ENCODE measurements at places on chromosomes 5 and 9.

DNA sequence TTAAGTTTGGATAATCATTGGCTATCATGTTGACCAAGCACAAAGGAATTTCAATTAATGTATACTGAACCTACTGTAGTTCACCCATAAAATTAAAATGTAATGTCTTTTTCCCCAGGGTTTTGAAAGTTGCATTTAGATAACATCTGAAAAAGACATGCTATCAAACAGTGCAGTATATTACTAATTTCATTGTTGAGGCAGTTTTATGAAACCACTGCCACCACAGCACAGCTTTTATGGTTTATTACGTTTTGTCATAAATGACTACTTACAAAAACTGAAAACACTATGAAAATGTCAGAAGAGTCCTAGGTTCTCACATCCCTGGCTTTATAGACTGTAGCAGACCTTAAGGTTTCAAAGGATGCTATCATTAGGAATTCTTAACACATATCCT, 32.0 kb upstream of the HAPLN1 start:
- no peak for DNase-seq

- DNase-seq, result no peak
These were observed 121.8 kb downstream of the NSG2 start for GRCh38 chr5:174167080-174167910.

DNA sequence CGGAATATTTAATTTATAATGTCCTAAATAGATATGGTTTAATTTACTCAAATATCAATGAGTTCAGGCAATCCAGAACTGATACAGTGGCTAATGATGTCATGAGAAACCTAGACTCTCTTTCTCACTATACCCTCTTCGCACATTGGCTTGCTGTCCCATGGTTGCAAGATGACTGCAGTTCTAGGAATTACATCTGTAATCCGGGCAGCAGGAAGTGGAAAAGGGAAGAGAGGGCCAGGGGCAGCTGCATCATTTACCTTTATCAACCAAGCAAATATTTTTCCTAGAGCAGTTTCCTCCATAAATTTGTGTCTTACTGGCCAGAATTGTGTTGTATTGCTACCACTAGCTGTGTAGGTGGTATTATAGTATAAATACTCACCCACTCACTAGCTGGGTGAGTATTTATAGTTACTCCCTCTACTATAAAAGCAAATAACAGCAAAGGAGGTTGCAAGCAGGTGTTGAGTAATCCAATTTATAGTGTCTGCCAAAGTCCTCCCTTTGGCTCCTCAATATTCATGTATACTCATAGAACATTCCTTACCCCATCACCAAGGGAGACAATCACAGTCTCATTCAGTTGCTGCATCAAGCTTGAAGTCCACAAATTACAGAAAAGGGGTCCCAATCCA, 168.8 kb downstream of the DROSHA start:
- no peak for DNase-seq

- DNase-seq, result no peak
These were observed 202.9 kb downstream of the MCTP1 start for GRCh38 chr5:95081982-95082381.

DNA sequence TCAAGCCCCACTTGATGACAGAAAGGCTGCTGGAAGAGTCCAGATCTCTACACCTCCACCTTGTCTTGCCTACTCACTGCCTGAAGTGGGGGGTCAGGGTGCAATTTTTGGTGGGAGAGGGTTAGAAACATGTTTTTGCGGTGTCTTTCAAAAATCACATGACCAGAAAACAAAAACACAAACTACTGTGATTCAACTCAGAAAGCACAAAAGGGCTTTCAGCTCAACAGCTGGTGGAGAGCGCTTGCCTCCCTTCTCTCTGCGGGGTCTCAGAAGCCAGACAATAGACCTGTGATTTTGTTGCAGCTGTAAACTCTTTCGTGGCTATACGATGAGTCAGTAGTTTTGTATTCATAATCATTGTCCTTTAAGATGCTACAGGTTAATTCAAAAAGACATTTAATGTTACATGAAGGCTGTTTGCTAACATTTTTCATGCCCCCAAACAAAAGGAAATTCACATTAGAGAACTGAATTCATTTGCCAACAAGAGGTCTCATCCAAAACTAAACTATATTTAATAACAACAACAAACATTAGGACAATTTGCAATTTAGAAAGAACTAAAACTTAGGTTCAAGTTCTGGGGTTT, 172.6 kb upstream of the RAI14 start:
- peak; percentile 79 for DNase-seq

- DNase-seq, result no peak
These were observed 44.4 kb downstream of the HMGCR start for GRCh38 chr5:75381456-75381855.

Measured in neural progenitor cell (in vitro differentiated cells).